Pulmonary artery endothelial cell (primary cell): ENCODE measurements at places on chromosomes 12 and 14. TPM values are rescaled to one million over a fixed set of nuclear protein-coding genes. Genes with fewer than 3 reads are reported as not detected.

DNA sequence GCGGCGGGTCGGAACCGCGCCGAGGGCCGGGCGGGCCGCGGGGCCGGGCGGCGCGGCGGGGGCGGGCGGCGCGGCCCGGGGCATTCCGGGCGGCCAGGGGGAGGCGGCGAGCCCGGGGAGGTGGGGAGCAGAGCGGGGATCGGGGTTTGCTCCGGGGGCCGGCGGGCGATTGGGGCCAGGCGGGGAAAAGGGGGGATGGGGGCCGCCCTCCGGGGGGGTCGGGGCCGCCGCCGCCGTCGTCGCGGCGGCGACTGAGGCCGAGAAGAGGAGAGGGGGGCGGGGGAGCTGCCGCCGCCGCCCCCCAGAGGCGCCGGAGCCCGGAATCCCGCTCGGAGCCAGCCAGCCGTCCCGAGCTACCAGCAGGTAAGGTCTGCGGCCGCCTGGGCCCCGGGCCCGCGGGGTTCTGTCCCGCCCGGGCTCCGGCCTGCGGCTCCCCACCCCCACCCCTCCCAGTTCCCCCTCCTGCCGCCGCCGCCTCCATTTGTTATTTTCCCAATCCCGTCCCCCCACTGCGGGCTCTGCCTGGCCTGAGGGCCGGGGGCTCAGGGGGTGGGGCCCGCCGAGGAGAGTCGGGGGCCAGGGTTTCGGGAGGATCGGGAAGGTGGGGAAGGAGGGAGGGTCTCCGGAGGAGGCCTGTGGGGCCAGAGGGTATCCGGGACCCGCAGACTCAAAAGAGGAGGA, 403 bp downstream of the ATN1 start:
- no peak for DNase-seq

DNA sequence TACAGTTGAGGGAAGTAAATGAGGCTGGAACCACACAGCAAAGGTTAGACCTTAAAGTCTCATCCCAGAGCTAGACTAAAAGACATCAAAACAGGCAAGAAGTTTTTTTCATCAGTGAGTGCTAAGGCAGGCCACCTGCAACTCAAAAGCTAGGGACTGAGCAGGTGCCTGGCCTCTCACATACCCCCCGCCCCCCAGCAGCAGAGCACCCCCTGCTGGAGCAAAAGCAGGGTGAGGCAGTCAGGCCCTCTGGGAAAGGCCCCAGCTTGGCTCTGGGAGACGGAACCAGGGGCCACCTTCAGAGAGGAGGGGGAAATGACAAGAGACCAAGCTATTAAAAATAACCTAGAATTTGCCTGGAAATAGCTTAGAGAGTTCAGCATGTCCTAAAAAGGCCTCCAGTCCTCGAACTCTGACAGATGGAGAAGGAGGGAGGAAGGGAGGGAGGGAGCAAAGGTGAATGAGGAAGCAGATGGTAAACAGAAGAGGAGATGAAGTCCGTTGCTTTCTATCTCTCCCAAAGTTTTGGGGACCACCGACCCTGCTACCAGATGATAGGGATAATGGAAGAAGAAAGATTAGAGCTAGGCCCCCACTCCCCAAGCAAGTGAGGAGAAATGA, 1.8 kb downstream of the ITGA7 start:
- no peak for DNase-seq

Gene C12orf50
- total RNA-seq: 0.07 TPM in 1 of 2 replicates, not detected in the other

Gene KERA
- total RNA-seq: not detected in 2 replicates

- DNase-seq: no peak
These were observed 233.4 kb downstream of the TMEM132D start for GRCh38 chr12:129670256-129670920.

DNA sequence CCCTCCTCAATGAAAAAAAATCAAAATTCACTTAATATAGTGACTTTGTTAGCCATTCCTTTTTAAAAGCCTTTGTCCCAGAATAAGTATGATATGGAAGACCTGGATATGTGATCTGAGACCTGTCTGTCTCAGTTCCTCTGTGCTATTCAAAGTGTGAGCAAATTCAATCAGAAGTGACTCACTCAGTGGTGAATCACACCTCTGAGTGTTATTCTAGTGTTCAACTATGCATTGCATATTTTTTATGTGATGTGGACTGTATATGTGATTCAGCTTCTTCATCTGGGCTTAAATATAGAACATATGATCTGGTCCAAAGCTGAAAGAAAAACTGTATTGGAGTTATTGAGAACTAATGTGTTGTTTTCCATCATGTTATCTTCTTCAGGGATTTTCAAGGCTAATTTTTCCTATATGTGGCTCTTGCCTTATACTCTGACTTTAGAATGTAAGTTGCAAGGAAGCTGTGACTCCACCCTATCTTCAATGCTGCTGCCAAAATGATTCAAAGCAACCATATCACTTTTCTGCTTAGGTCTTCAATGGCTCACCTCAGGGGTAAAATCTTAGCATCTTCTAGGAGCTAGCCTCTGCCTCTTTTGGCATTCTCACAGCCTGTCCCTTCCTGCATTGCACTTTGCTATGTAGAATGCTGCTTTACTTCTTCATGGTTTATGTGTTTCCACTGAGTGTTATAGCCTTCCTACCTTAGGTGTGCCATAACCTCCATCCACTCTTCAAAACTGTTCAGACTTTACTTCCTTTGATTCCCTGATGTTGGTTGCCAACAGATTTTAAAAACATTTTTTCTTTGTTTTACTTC, 169.8 kb downstream of the OTOGL start:
- DNase-seq: peak; percentile 43

Gene VWF
- 535 and 577 TPM in 2 replicates for total RNA-seq
